ENCODE measurements at places on chromosomes 5 and 9.

DNA sequence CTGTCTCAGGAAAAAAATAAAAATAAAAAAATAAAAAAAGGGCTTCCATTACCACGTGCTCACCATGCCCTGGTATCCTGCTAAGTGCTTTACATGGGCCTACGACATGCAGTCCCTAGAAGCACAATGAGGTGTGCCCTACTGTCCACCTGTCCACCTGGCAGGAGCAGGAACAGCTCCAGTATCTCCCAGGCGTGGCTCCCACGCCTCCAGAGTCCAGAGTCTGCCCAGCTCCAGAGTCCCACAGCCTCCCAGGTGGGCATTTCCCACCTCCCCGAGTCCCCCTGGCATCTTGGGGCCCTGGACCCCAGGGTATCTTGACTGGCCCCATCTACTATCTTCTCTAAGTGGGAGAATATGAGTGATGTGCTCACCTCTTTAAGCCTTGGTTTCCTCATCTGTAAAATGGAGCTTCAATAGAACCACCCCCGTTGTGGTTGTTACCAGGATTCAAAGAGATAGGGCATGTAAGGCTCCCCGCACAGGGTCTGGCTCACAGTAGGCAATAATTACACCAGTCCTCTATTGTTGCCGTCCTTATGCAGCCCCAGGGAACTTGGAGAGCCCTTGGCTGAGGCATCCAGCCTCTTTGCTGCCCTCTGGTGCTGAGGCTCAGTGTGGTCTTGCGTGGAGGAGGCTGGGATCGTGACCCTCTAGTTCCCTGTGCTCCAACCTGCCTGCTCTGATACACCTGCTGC, 8.9 kb downstream of the CXCL14 start:
- DNase-seq, result no peak

- no peak for DNase-seq
Observed at GRCh38 chr9:38699337-38699736, 20.6 kb downstream of the FAM240B start.

DNA sequence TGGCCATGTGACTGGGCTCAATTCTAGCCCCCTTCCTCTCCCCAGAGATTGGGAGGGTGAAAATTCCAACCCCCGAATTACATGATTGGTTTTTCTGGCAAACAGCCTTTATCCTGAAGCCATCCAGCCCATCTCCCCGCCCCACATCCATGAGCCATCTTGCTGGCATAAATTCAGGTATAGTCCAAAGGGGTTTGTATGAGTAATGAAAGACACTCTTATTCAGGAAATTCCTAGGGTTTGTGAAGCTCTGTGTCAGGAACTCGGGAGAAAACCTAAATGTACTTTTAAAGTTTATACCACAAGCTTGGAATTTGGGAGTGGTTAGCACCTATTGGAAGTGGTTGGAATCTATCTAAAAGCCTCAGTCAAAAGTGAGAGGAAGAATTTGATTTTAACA, 80.6 kb upstream of the SIMC1 start:
- no peak for DNase-seq

GRCh38 chr9:112063151-112063550, 111.9 kb downstream of the SUSD1 start:
- DNase-seq, result no peak

- no peak for DNase-seq
Observed at GRCh38 chr5:137446151-137446550, 53.0 kb downstream of the SPOCK1 start.

DNA sequence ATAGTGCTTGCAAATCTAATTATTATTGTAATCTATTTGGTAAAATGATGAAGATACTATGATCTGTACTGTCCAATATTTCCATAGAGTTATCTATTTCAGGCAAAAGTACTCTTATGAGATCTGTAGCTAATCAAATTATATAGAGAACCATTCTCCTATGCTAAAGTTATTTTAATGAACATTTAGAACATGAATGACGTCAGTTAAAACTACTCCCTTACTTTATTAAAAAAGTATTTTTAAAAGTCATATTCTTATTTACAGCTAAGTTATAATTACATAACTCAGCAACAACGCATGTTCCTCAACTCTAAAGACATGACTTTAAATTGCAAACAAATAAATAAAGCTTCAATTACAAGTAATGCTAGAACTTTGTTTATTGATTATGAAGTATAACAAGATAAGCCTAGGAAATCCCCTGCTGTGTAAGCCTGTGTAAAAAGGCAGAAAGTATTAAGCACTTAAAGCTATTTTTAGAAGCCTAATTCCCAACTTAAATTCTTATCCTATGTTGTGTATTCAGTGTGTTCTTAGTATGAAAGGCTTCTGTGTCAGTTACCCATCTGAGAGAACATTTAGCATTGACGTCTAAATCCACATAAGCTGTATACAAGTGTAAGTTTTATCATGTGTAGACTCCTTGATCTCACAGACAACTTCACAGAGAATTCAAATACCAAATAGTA, 285.7 kb downstream of the HCN1 start:
- DNase-seq, result no peak
